ENCODE measurements at places on chromosomes 5 and 9. TPM values are rescaled to one million over a fixed set of nuclear protein-coding genes. Genes with fewer than 3 reads are reported as not detected.

The SH3GLB2 gene
- 126 TPM for total RNA-seq

The PCDHGA4 gene
- total RNA-seq, result 9.7 TPM

The LCN9 gene
- total RNA-seq, result not detected

The JAKMIP2 gene
- total RNA-seq, result 0.29 TPM

The SPATA6L gene
- total RNA-seq, result 5.0 TPM

The CERCAM gene
- 70.7 TPM for total RNA-seq

The NRARP gene
- 0.29 TPM for total RNA-seq

The PDLIM4 gene
- 50.3 TPM for total RNA-seq

The SLC25A48 gene
- total RNA-seq, result 0.14 TPM

DNA sequence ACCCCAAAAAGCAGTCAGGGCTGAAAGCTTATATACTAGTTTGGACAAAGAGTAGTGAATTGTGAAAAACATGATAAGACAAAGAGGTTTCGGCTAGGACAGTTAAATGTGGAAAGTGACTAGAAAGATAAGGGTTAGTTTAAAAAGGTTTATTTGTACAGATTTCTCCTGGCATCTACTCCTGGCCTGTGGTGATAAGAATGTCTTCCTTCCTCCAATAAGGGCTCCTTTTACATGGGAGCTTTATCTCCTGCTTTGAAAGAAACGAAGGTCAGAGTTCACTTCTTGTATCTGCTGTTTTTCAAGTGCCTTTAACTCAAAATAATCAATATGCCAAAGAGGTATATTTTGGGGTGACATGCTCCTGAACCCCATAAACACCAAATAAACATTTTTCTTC, 776.1 kb upstream of the COX7C start:
- DNase-seq, result no peak

DNA sequence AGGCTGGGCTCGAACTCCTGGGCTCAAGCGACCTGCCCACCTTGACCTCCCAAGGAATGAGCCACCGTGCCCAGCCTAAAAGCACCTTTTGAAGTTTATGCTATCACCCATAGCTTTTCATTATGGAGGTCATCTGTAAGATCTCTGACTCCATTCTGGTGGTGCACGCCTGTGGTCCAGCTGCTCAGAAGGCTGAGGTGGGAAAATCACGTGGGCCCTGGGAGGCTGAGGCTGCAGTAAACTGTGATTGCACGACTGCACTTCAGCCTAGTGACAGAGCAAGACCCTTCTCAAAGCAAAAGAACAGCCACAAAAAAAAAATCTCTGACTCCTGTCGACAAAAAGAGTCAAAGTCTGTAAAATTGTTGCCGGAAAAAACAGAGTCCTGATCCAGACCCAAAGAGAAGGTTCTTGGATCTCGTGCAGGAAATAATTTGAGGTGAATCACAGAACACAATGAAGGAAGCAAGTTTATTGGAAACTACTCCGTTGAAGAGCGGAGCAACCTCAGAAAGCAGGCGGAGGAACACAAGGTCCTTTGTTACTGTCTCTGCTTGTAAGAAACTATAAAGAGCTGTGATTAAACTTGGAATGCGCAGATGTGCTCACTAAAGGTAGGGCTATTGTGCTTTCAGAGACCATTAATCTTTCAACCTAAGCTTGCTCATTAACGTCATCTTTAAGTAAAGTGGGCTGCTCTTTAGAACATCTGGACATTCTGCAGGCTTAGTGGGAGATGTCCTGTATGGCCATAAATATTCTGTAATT, 2.0 kb upstream of the HAUS6 start:
- no peak for DNase-seq

DNA sequence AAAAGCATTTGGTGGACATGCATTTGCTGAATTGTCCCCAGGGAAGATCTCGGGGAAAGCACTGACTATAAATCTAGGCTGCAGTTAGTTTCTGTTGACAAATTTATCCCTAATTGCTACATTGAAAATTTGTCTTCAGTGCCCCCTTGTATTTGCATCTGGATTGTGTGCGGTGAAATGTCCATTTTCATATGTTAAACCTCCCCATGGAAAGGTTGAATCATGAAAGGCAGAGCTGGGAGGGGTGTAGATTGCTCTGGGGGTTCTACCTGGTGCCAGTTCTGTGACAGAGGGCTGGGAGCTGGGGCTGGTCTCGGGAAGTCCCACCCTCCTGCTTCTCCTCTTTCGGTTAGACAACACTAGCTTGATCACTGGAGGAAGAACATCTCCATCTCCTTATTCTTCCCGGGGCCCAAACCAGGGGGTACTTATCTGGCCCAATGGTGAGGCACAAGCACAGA, 101.9 kb downstream of the GADD45G start:
- no peak for DNase-seq

GRCh38 chr9:36901528-36901927, 132.5 kb downstream of the PAX5 start:
- DNase-seq, result no peak

GRCh38 chr5:87164409-87164808, 103.3 kb upstream of the RASA1 start:
- DNase-seq, result no peak

DNA sequence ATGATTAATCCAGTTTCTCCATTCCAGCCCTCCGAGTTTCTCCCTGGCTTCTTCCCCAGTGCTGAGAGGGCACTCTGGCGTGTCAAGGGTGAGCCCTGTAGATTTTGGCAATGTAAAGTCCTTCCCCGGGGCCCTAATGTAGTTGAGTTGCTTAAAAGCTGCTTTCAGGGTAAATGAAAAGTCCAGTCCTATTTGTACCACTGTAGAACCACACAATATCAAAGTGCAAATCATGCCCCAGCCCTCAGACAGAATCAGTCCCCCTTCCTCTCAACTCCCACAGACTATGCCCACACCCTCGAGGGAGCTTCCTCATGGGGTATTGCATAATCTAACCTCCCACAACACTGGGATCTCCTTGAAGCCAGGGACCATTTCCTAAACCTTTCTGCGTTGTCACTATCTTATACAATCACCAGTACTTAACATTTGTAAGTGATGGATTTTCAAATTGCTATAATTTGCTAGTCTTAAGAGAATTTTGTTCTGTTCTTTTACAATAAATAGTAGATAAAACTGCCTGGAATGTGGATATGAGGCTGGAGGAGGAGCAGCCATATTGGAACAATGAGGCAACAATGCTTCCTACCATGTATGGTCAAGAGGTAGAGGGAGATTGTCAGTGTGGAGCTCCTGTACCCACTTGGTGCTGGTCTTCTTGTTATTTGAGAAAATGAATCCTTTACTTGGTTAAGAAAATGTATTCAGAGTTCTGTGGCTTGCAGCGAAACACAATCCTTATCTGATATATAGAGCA, 34.4 kb downstream of the ZNF366 start:
- DNase-seq, result no peak

DNA sequence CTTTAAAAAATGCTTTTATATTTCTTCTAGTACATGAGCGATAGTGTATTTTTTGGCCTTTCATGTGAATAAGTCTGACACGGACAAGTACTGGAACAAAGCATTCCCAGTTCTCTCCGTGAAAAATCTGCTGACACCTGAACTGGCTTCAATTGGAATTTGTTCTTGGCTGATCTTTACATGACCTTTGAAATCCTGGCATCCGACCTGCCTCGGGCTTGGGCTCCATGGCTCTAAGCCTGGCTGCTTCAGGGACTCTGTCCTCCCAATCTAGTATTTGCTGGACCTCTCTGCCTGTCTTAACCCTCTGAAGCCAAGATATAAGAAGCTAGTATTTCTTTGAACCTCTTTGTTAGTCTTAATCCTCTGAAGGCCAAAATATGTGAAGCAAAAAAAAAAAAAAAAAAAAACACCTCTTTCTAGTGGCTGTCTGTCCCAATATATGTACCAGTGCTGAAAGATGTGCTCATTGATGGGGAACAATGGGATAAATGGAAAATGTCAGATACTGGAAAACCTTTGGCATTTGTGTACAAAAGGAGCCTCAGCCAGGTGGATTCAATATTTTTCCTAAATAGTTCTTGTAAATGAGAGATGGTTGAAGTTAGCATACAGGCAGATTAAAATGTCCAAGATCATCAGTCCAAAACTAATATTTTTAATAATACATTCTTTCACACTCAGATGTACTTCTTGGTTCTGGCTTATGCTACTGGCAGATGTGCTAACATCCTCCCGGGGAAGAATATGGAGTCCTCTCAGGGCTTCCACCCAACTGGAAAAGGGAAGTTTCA, 470.6 kb downstream of the TUSC1 start:
- no peak for DNase-seq

DNA sequence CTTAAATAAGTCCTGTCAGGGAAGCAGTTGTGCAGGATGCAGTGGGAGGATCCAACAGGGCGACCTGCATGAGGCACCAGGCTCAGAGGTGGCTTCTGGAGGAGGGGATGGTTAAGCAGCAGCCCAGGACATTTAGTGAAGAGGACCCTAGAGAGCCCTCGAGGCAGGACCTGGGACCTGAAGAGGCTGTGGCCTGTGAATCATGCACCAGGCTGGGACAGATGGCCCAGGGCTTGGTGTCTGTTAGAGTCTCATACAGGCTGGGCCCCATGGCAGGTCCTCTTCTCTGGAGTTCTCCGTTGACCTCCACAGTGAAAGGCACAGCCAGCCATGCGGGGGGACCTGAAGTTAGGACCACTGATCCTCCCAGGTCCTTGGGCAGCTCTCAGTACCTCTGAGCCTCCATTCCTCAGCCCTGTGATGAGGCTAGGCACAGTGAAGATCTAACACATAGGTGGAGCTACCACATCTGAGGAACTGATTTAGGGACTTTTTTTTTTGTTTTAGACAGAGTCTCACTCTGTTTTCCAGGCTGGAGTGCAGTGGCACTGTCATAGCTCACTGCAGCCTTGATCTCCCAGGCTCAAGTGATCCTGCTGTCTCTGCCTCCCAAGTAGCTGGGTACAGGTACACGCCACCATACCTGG, 60.8 kb upstream of the GARNL3 start:
- no peak for DNase-seq

- no peak for DNase-seq
These were observed 33.2 kb downstream of the F2RL2 start for GRCh38 chr5:76590027-76590426.

DNA sequence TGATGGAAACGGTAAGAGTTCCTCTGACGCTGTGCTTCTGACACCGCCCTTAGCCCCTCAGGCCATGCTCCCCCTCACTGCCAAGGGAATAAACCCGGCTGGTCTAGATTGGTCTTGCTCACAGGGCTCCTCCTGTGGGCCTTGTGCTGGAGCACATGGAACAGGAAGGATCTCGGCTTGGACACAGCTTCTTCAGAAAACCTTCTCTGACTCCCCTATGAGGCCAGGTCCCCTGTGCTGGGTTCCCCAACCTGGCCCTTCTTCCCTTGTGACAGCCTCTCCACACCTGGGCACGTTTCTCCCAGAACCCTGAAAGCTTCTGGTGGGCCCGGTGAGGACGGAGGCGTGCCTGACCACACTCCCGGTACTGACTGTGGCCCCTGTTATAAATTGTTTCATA, 8.2 kb downstream of the SPATA31E1 start:
- no peak for DNase-seq

GRCh38 chr9:26775391-26775790, 117.2 kb downstream of the CAAP1 start:
- DNase-seq, result no peak
